Non-pigmented ciliary epithelial cell (primary cell): ENCODE measurements at places on chromosomes 12 and 14.

DNA sequence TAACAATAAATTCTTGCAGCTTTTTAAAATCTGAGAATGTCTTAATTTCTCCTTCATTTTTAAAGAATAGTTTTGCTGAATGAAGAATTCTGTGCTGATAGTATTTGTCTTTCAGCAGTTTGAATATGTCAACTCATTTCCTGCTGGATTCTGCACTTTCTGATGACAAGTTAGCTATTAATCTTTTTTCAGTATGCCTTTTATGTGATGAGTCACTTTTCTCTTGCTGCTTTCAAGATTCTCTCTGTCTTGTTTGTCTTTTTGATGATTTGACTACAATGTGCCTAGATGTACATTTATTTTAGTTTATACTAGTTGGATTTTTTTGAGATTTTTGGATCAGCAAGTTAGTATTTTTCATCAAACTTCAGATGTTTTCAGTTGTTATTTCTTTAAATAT is 87.9 kb upstream of the AVPR1A start:
- no peak for DNase-seq

DNA sequence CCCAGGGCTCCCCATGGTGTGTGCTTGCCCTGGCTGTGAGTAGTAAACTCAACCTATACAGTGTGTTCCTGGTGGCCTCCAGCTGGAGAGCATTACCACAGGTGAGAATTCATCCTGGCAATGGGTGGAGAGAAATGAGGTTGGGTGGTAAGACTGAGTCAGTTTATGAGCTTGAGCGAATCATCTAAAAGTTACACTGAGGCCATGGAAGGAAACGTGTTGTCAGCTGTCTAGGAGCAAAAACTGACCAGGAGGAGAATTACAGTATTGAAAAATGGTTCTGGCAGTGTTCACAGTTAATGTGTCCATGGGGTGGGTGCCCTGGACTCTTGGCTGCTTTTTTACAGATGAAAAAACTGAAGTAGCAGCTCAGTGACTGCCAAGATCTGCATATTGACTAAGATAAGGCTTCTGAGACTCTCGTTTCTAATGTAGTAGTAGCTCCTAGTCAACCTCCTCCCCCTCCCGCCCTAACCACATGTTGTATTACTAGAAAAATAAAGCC is 202.0 kb upstream of the AMIGO2 start:
- no peak for DNase-seq

DNA sequence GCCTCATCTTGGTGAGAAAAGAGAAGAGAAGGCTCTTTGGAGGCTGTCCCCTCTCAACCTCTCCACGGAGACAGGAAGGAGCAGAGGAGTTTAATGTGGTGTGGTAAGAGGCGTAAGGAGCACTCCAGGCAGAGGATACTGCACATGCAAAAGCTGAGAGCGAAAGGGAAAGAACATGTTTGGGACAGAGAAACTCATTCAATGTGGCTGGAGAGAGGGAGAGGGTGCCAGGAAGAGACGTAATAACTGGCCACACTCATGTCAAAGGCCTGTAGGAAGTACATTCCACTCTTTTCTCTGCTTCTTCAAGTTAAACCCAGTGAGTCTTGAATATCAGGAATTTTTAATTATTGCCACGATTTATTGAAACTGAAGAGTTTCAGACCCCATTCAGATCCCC is 12.0 kb downstream of the VDR start:
- no peak for DNase-seq

DNA sequence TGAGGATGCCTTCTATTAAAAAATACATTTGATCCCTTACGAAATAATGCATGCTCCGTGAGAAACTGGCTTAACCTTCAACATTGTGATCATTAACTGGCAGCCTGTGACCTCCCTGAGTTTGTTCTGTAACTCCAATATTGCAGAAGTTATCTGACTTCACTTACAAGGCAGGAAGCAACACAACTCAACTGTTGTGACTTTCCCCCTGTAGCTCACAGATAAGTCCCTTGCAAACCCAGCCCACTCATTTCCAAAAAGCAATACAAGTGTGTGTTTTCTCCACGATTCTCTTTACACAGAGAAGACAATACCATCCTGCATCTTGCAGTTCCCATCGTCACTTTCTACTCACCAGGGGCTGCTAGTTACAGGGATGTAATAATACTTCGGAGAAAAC is 304.7 kb upstream of the TMEM132C start:
- no peak for DNase-seq

DNA sequence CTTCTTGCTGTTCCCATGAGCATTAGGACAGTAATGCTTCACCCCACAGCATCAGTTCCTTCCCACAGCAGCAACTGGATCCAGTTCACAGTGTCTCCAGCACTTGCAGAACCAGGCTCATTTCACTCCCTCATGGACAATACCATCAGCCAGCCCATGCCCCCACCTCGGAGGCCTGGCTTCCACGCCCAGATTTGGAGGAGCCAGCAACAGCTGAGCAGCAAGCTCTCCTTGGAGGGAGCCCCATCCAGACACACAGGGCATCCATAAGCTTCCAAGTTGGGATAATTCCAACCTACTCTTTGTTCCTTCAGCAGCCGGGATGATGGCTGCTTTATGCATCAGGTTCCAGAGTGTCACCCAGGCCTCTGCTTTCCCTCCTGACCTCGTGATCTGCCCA is 250.0 kb downstream of the GLT1D1 start:
- DNase-seq = no peak

DNA sequence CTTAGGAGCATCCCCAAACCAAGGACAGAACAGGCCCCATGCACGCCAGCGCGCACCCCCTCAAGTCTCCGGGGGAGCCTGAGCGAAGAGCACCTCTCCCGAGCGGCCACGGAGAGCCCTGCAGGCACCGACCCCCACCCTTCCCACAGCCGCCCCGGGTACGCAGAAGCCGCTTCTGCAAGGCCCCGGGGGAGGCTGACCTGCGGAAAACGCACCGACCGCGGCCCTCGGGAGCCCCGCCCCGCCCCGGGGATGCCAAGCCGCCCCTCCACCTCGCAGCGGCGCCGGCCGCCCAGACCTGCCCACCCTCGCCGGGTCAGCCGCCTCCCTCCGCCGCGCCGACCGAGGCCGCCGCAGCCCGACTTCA is 385 bp downstream of the CAPRIN2 start:
- no peak for DNase-seq

DNA sequence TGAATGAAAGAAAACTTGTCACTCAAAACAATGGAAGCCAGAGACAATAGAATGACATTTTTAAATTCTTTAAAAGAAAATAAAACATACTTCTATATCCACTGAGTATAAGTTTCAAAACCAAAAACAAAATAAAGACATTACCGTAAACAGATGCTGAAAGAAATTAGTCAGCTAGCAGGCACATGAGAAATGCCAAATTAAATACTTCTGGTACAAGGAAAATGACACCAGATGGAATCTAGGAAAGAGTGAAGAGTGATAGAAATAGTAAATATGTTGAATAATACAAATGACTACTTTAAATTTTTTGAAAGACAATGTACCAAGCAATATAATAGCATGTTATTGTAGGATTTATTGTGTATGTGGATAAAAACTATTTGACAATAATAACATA is 23.8 kb downstream of the PIK3C2G start:
- DNase-seq = no peak

- DNase-seq = no peak
These were observed 39.5 kb downstream of the PPM1H start for GRCh38 chr12:62895351-62895877.

DNA sequence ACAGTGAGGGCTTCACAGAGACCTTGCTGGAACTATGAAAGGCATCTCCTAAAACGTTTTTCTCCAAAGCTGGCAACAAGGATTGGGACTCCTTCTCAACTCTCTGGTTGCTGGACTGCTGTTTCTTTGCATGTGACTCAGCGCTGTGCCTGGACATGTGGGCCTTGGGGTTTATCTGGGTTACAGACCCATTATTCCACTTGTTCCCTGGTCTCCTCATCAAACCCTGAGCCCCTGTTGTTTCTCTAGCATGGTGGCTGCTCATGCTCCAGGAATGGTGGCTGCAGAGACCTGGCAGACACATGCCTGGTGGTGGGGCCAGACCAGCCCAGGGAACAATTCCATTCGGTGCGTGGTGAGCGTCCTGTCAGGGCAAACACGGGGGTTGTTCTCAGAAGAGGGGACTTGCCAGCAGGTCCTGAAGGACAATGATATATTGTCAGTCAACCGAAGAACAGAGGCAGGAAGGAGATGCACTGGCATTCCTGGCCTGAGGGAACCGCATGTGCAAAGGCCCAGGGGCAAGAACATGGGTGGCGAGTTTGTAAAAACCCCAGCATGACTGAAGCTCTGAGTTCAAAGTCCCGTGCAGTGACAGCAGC is 320.1 kb upstream of the RTL1 start:
- DNase-seq = no peak

DNA sequence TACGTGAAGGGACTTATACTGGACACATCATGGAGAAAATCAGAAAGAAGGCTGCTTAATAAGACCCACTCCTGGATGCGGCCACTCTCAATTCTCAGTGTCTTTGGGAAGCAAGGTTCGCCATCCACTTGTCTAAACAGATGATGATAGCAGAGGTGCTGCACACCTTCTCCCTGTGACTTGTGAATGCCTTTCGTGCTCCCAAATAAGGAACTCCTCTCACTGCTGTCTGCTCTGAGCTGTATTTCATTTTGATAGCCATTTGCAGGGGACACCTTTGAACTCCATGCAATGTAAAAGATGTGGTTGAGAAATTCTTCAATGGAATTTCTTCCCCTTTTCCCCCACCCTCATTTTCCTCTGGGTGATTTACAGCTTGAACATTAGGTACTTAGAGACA is 11.6 kb downstream of the RMST start:
- DNase-seq = no peak

- no peak for DNase-seq
These were observed 83.2 kb downstream of the ALG10 start for GRCh38 chr12:34105392-34105933.

GRCh38 chr12:116647813-116648212 is 88.6 kb downstream of the MAP1LC3B2 start:
- no peak for DNase-seq

DNA sequence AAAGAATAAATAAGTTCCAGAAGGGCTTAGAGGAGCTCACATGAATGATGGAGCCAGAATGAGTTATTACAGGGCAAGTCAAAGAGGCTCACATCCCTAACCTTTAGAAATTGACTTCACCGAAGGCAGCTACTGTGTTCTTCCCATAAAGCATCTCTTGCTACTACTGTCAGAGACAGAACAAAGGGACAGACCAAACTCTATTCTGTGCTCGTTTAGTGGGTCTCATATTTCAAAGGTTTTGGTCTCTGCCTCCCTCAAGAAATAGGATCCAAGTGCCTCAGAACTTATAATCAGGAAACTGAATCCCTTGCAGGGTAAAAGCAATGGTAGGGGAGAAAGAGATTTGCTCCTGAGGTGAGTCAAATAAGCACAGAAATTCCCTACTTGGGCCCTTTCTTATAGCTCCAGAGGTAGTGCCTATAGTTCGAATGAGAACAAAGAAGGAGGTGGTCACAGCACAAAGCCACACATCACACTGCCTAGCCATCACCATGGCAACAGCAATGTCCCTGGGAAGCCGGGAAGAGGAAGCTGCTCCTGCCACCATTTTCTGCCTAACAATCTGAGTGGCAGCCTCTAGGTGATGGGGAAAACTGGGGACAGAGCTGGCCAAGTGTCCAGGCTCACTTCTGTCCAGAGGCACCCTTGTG is 294.9 kb downstream of the FOXN3 start:
- no peak for DNase-seq

DNA sequence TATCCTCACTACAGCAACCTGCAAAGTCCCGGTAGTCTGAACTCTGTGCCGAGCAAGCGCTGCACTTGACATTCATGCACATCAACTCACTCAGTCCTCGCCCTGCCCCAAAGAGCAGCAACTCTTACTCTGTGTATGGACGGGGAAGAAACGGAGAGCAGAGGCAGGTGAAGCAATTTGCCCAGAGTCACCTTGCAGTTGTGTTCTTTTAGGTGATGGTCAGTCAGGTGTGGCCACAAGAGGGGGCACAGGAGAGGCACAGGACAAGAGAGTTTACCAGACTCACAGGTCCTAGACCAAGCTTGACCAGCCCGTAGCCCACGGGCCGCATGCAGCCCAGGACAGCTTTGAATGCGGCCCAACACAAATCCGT is 39.1 kb downstream of the TSPAN11 start:
- DNase-seq = no peak

DNA sequence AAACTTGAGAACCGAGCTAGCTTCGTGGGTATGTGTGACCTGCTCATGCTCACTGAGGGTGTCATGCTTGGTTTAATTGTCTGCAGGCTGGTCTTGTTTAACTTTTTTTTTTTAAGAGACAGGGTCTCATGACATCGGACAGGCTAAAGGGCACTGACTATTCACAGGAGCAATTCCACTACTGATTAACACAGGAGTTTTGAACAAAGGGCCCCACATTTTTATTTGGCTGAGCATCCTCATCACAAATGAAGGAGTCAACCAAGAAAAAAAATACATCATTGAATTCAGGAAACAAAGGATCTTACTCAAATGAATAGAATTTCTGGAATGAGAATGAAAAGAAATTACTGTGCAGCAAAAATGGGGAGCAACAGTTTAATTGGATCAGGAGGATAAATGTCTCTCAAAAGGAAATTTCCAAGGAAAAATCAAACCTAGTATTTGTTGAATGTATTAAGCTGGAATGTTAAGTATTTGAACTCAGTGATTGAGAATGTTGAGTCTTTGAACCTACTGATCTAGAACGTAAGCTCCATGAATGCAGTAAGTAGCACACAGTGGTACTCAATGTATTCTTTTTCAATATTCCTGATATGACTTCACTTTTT is 20.8 kb upstream of the PYROXD1 start:
- DNase-seq = peak; percentile 48

GRCh38 chr12:25710128-25710527 is 157.0 kb upstream of the LMNTD1 start:
- DNase-seq = no peak

- no peak for DNase-seq
These were observed 29.2 kb downstream of the ITPK1 start for GRCh38 chr14:93086441-93087055.

DNA sequence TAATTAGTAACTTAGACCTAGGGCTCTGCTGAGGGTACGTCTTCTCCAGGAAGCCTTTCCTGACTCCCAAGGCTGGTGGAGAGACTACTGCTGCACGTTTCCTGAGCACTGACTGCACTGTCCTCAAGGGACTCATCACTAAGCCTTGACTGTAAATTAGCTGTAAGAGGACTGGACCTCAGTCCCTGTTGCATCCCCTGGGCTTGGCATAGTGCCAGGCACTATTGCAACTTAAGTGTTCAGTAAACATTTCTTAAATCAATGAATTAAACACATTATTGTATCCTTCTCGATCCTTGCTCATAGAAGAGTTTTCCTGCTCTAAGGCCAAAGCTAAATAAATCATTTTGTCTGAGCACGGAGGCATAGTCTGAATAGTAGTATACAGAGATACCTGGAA is 31.9 kb upstream of the IFNG-AS1 start:
- DNase-seq = no peak

GRCh38 chr14:73124180-73124894 is 12.0 kb upstream of the PSEN1 start:
- no peak for DNase-seq

GRCh38 chr14:90061685-90062126 is at the start of gene KCNK13:
Gene KCNK13, plus strand, starts transcription at chr14:90061994. Its CDS starts 212 bp downstream, at chr14:90062206.
- DNase-seq = no peak

GRCh38 chr14:58166005-58166983 is 14.3 kb upstream of the ARMH4 start:
- DNase-seq = no peak
